ENCODE measurements at places on chromosomes 11 and 22.

DNA sequence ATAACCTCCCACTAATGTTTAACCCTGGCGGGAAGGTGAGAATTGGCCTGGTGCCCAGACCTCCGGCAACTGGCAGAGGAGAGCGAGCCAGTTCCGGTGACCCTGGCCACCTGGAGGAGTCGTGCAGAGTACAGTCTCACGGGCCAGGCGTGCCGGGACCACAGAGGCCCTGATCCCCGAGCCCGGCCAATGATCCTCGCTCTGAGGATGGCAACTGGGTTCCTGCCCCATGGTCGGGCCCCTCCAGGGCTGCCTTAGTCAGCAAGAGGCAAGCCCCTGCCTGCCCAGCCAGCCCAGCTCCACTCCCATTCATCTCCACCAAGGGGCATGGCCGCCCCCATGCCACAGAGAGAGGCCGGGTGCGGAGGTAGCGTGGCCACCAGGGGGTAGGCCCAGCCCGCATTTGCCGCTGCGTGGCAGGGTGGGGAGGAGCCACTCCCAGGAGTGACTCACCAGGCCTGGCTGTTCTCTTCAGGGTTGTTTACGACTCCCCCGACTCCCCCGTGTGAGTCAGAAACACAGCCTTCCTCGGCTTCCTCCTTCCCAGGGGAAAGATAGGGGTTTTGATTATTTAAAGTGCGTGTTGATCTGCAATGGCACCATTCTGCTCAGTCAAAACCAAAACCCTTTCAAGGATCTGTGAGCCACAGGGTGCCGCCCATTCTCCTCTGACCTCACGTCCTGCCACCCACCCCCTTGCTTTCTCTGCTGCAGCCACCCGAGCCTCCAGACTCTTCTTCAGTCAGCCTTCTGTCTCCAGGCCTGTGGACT, at the start of gene SLC25A45:
TSS of gene SLC25A45 (minus strand) at position 614 of the 771 bp plus-strand sequence. CDS start 695 bp downstream, outside the sequence.
- peak; percentile 92 for DNase-seq

- no peak for DNase-seq
Measured at GRCh38 chr11:93236741-93237675, 39.2 kb upstream of the SLC36A4 start.

GRCh38 chr11:10415817-10416392, 39.2 kb upstream of the AMPD3 start:
- DNase-seq = no peak

DNA sequence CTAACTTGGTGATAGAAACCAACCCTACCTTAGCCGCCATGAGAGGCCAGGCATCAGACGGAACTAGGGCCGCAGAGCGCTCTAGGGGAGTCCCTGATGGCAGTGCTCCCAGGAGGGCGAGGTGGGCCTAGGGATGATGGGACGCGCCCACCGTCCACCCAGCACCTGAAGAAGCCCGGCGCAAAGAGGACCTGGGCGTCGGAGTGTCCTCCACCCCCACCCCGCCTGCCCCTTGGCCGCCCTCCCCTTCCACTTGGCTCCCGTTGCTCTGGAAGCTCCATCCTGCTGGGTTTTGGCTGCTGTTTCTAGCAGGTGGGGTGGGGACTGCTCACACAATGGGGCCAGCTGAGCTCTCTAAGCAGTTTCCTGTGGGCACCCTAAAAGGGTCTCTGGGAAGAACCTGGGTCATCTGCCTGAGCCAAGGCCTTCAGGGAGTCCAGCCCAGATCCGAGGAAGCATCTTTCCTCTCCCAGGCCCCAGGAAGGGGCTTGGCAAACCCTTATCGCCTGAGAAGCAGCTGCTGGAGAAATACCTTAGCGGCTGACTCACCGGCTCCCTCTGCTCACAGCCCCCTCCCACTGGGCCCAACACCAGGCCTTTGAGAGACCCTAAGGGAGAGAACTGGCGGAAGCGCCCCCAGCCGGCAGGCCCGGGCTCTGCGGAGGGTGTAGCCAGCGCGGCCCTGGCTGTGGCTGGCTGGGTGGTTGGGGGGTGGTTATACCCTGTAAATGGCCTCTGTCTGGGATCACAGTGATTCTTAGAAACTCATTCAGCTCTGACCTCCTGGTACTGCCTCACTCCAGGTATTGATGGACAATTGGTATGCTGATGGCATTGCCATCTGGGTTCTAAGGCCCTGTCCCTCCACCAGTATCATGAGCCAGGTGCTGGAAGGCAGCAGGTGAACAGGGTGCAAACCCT, 19.3 kb downstream of the CREB3L1 start:
- no peak for DNase-seq

All from activated CD4-positive, CD25-positive, alpha-beta regulatory T cell treated with anti-CD3 and anti-CD28 coated beads, Interleukin-2, amount 50 U/mL, for 72 hours (primary cell).